Cardiac septum (tissue), 1 donor: ENCODE measurements at places on chromosomes 7 and 10.
A peak's percentile ranks its signal among the peaks of the same experiment; 100 is the strongest.

GRCh38 chr10:78451592-78451991, 417.9 kb downstream of the RPS24 start:
- DNase-seq, result peak; percentile 60

DNA sequence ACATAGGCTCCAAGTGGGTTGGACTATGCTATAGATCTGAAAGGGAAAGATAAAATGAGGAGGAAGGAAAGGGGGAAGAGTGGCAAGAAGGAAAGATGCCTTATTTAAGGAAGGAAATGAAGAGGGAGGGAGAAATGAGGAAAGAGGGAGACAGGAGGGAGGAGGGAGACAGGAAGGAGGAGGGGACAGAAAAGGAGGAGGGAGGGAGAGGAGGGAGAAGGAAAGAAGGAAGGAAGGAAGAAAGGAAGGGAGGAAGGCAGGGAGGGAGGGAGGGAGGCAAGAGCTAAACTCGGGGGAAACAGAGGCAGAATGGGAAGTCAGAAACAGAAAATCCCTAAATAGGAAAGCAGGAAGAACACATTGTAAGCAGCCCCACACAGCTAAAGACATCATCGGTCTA, 67.4 kb downstream of the KIAA1549 start:
- DNase-seq, result no peak

DNA sequence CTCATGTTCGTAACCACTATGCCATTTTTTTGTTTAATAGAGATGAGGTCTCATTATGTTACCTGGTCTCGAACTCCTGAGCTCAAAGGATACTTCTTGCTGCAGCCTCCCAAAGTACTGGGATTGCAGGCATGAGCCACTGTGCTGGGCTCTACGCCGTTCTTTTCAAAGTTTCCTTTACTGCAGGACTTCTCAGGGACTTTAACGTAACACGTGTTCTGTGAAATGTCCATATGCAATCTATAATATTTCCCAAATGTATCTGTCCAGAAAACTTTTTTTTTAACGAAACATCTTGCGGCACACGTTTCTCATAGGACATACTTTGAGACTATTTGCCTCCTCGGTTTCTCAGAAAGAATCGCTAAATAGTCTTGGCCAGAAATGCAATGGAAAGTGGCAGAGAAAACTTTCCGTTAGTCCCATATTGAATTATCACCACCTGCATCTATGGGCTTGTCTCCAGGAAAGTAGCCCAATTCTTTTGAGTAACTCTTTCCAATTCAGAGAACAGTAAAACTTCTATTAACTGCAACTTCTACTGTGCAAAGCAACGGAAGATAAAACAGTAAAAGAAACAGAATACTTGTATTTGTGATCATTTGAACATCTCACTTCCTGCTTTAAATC, 96.3 kb downstream of the ELMO1 start:
- DNase-seq, result no peak

- no peak for DNase-seq
These were observed 35.2 kb upstream of the ITPRID1 start for GRCh38 chr7:31478721-31479120.

DNA sequence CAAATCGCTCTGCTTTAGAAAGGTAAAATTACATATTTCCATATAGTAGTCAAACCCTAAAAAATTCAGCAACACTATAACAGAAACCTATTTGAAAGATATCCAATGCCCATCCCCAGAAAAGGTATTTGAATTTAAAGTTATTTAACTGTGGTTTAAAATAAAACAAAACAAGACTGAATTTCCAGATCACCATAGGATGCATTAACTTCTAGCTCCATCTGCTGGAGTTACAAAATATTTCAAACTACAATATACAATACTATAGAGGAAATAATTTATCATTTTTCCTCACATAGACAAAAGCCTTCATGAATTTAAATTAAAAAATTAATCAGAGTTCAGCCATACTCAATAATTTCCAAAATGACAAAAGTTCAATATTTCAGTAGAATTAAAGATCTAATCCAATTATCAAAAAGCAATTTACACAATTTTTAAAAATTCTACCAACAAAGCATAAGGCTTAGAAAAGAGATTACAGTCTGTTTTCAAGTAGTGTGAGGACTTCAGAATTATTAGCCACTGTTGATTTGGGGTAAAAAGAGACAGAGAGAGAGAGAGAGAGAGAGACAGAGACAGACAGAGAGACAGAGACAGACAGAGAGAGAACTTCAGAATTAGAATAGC, 75.9 kb downstream of the LMBR1 start:
- no peak for DNase-seq

- DNase-seq, result no peak
These were observed 25.8 kb downstream of the TES start for GRCh38 chr7:116236020-116236630.

- DNase-seq, result no peak
These were observed 103.6 kb upstream of the FAM171A1 start for GRCh38 chr10:15474671-15475070.

DNA sequence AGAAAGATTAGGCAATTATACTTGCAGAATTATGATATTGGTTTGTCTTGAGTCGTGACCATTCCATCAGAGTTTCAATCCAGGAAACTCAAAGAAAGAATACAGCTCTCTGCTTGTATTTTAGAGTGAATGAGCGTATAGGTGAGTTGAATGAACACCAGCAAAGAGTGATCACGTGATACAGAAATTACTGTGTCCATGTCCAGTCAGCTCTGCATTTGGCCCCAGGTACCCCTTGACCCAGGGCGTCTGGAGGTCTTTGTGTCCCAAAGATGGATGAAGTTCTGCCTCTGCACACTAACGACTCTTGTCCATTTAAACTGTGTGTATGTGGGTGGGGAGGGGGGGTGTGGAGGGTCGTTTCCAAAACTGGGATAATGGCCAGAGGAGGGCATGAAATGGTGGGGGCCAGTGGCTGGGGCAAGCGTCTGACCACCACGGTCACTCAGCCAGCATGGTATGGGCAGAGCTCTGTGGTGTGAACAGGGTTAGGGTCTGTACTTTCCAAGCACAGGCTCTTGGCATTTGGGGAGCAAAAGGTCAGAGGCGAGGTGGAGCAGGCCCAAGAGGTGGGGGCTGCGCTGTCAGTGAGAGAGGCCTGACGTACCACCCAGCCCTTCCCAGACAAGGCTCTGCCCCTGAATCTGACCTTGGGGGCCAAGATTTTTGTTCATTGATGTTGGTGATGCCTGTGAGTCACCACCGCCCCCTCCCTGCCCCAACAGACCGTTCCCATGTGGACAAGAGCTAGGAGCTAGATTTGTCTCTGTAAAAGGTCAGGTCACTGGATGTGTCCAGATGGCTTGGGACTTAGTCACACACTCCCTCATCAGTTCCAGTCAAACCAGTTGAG, 1.4 kb downstream of the PTPRE start:
- no peak for DNase-seq

GRCh38 chr7:24716480-24717246, 40.6 kb downstream of the GSDME start:
- peak; percentile 26 for DNase-seq

GRCh38 chr10:77727481-77727880, 89.9 kb upstream of the KCNMA1 start:
- DNase-seq, result no peak

DNA sequence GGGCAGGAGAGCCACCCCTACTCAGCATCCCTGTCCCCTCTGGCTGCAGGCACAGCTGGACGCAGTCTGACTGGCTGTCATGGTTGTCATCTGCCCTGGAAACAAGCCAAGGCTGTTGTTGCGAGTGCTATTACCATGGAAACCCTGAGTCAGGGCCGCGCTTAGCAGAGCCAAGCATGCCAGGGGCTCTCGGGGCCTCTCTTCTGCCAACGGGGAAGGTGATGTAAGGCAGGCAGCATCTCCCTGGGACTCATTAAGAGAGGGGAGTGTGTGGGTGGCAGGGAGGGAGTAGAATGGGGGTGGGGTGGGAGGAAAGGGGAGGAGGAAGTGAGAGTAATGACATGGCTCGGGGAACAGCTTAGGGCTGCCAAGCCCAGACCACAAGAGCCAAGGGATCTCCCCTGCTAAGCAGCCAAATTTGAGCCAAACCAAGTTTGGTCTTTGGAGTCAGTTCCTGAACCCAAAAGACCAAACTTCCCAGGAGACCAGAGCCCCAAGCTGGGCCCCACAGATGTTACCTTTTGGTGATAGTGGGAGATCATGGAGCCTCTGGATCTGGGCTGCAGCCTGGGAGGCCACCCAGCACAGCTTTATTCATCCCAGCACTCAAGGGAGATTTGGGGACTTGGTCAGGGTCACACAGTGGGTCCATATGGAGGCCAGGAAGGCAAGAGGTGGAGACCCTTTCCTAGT, 67.6 kb downstream of the TMEM130 start:
- no peak for DNase-seq

DNA sequence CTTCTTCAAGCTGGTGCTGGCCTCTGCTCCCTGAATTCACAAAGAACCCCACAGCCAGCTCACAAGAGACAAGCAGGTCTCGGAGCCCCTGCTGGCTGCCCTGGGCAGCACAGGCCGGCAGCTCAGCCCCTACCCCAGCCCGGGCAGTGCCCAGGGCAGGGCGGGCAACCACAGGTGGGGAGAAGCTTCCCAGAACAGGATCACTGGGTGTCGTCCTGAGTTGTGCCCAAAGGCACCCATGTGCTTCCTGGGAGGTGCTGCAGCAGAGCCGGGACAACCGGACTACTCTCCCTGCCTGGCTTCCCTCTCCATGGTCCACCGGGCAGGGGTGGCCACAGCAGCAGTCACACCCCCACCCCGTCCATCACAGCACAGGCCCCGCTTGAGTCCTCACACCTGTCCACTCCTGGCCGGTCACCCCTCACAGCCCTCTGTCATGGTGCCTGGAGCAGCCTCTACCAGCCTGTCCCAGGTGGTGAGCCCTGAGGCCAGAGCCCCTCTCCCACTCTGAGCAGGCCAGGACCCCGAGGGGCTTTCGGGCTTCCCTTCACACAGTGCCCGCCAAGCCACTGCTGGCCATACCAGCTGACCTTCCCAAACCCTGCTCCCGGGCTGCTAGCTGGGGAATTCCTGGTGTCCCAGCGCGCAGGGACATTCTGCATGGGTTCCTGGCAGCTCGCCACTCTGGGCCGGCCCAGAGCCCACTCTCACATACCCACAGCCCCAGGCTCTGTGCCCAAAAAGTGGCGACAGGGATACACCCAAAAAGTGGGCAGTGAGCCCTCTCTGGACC, 3.1 kb downstream of the RASGEF1A start:
- DNase-seq, result no peak

DNA sequence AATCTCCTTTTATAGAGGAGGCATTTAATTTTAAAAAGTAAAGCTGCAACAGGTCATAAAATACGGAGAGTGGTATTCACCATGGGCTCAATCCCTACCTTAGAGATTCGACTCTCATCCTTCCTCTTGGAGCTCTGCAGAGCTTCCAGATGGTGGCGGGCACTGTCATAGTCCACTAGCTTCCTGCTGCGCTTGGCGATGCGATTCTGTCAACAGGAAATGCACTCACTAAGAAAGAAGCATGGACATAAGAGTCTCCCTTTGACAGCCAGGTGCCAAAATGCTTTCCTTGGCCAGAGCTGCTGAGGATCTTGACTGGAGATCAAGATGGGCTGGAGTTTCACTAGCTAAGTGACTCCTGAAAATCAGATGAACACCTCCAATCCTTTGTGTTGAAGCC, 154.4 kb downstream of the AMPH start:
- no peak for DNase-seq

DNA sequence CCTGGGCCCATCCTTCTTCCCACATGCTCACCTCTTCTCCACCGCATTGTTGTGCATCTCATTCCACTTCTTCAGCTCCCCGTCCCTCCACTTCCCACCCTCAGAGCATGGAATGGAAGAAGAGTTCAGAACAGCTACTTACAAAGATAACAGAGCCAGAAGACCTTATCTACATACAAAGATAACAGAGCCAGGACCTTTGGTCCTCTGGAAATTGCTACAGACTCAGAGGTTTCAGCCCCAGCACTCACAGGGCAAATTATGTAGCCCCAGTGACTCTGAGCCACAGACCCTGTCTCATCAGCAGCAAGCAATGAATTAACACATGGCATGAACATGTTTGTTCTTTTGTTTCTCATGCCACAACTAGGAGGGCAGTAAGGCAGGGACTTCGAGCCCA, 28.7 kb upstream of the SLC29A3 start:
- no peak for DNase-seq

DNA sequence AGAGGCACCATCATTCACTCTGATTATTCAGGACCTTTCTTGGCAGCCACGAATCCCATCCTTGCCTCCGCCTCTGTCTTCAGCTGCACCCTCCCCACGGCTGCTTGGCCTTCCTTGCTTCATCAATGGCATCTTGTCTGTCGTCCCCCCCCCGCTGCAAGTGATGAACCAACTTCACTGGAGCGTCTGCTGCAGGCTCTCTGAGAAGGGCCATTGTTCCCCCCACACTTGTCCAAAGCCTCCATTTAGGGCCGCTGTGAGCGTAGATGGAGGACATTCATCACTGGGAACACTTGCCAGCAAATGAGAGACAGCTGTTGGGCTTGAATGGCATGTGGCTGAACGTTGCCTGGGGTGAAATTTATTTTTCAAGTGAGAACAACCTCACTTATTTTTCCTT, 20.1 kb downstream of the AFAP1L2 start:
- DNase-seq, result no peak

- DNase-seq, result no peak
These were observed 75.3 kb downstream of the GRB10 start for GRCh38 chr7:50707236-50708006.

DNA sequence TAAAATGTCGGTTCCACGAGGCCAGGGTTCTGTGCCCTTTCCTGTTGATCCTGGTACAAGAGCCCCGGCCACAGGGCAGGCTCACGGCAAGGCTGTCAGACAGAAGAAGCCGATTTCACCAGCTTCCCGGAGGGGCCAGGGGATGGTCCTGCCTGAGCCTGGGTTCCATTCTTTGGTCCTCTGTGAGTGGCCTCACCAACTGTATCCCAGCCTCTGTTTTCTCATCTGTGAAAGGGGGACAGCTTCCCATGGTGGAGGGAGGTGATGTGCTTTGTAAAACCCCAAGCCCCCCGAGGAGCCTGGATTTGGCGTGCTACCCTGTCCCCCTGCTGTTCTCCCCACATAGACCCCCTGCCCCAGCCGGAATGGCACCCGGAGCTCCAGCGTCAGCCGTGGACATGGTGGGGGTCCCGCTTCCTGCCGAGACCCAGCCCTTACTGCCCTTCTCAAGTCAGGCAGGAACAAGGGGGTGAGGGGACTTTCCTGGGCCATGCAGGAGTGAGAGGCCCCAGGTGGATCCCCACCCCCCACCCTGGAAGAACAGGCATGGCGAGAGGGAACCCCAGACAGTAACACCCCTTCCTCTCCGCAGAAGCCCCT, 28.3 kb upstream of the ELFN1 start:
- no peak for DNase-seq

DNA sequence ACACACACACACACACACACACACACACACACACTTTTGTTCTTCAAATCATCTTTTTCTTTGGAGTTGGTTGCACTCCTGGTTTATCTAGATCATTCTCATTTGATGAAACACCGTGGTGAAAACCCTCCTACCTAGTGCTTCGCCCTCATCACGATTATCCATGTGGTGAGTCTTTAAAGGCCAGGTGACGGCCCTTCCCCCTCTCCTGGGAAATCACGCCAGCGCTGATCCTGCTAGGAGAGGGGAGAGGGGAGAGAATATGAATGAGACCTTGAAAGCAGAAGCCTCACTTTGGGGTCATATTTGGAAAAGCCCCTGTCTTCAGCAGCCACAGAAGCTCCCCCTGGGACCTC, 103.9 kb upstream of the LRRC4 start:
- no peak for DNase-seq

- no peak for DNase-seq
These were observed 151.3 kb upstream of the FZD1 start for GRCh38 chr7:91112902-91113341.
